ENCODE measurements at places on chromosomes 1 and 21. TPM values are rescaled to one million over a fixed set of nuclear protein-coding genes. Genes with fewer than 3 reads are reported as not detected.
A peak's percentile ranks its signal among the peaks of the same experiment; 100 is the strongest.

- no peak for DNase-seq
These were observed 41.3 kb upstream of the KCNE1 start for GRCh38 chr21:34553151-34553952.

DNA sequence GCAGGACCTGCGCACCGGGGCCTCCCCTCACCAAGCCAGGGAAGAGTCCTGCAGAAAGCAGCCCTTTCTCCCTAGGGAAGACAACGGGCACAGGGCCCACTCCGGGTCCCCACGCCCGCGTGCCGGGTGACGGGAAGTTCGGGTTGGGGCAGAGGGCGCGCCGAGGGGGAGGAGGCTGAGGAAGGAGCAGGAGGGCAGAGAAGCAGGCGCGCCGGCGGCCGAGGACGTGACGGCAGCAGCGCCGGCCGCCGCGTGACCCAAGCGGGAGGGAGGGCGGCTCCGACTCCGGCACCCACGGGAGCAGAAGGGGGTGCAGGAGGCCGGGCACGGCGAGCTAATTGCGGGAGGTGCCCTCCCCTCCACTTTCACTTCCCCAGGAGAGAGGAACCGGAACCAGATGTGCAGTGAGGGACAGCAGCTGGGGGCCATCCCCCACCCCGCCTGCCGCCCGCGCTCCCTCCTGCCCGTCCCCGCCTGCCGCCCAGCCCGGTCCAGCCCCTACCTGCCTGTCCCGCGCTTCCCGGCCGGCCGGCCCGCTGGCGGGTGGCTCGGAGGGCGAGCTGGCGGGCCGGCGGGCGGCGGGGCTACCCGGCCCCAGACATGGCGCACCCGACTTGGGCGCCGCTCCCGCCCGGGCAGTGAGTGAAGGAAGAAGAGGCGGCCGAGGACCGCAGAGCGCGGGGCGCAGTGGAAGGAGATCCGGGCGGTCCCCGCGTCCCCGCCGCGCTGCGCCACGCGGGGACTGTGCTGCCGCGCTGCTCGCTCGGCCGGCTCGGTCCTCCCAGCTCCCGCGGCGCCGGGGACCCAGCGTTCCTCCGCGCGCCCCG, 510 bp downstream of the DENND4B start:
- DNase-seq = peak; percentile 96

Gene C1QB
- total RNA-seq = 310 TPM

Gene AQP10
- not detected for total RNA-seq

- no peak for DNase-seq
These were observed 83.0 kb downstream of the IGSF21 start for GRCh38 chr1:18190598-18190997.

GRCh38 chr1:203524824-203525223, 30.9 kb downstream of the OPTC start:
- DNase-seq = no peak

DNA sequence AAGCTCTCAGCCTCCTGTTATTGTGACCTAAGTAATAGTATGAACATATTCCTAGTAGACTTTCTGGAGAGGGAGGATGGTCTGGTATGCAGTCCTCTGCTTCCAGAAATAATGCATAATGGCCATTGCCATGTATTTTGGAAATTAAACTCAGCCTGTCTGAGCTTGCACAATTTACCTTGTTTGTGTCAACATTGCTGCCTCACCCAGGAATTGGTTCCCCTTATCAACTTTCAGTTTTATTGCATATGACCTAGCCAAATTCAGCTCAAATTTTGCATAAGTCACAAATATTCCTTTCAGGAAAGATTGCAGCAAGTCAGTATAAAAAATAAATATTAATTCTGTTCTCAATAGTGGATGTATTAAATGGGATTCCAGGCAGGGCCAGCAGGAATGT, 101.9 kb upstream of the SLC5A9 start:
- no peak for DNase-seq

- DNase-seq = no peak
These were observed 43.7 kb upstream of the TEKT2 start for GRCh38 chr1:36040238-36040637.

DNA sequence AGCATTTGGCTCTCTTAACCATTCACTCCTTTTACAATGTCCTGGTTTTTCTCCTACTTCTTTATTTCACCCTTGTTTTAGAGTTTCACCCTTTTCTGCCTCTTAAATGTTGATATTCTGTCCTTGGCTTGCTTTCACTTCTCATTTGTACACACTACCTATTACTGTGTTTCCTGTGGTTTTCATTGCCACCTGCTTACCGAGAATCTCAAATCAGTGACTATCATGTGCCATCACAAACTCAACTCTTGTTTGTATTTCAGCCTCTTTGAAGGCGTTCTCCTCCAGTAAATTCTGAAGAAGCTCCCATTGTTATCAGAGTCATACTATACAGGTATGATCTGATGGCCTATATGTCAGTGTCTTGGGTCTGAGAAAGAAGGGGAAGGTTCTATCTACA, 65.7 kb downstream of the NPHS2 start:
- DNase-seq = no peak

- no peak for DNase-seq
These were observed 26.0 kb downstream of the ROR1 start for GRCh38 chr1:63799820-63800219.

GRCh38 chr1:50893466-50893865, 66.6 kb downstream of the FAF1 start:
- DNase-seq = no peak

GRCh38 chr1:150259217-150259616, 1.6 kb downstream of the CA14 start:
- DNase-seq = no peak

Gene NPPA
- not detected for total RNA-seq

Gene FCGR3B
- total RNA-seq = 13.4 TPM

GRCh38 chr1:202189001-202189790, 4.4 kb upstream of the LGR6 start:
- peak; percentile 95 for DNase-seq

Gene TACSTD2
- 4.6 TPM for total RNA-seq

Data from aorta (tissue), 5 donors.